ENCODE measurements at places on chromosomes 12 and 14.

DNA sequence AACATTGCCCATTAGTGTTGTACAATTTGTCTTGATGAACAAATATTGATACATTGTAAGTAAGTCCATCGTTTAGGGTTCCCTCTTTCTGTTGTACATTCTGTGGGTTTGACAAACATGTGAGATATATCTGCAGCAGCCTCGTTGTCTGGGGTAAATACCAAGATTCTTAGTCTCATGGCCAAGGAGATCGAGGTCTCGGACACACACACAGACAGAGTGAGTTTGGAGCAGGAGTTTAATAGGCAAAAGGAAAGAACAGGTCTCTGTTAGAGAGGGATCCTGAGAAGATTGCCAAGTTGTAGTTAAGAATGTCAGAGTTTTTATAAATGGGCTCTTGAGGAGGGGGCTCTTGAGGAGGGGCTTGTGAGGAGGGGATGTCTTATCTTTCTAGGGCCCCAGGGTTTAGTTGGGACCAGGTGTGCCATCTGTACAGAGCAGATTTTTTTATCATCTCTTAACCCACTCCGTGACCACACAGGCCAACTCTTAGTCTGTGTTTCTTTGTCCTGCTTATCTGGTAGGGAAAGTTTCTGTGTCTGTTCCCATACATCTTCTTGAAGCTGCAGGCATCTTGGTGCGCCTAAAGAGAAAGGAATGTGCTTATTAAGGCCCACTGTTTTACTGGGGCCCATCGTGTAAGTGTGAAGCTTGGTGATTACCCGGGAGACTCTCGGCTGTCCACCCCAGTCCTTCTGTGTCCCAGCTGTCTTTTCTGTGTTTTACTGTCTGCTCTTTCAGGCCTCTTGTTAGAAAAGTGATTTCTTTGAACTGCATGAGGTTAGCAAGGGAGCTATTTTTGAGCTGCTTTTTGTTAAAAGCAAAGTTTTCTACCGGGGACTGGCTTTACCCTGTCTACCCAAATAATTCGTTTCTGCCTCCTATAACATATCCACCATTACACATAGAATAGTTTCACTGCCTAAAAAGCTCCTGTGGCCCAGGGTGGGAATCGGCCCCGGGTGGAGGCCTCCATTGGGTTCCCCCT lies 22.4 kb upstream of the CLEC2D start:
- no peak for DNase-seq

GRCh38 chr14:36996857-36997590 lies 175.4 kb downstream of the SLC25A21 start:
- no peak for DNase-seq

- no peak for DNase-seq
These were observed 139.8 kb downstream of the SAMD4A start for GRCh38 chr14:54706769-54707168.

- DNase-seq = peak; percentile 30
These were observed 744 bp upstream of the MYL6 start for GRCh38 chr12:56157201-56158028.
